ENCODE measurements at places on chromosomes 5 and 9.

DNA sequence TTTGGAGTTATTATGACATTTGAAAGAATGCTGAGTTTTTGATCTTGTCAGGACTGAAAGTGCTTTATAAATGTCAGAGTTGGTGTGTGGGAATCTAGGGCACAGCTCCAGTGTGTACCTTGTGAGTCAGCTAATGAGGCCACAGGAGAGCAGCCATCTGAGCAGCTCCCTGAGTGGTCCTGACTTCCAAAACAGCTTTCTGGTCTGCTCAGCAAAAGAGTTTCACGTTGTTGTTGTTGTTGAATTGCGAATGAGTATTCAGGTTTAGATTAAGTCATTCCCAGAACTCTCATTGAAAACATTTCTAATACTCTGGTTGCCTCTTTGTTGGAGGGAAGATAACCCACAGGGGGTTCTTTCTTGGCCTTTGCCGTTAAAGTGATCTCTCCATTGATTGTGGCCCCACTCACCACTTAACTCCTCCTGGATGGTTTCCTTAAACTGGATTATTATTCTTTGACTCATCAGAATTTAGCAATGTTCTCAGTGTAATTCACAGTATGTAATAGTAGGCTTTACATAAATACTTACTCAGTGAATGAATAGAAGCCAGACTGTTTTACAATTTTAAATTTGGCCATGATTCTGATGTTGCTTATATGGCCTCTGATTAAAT, 125.1 kb upstream of the SGCD start:
- DNase-seq = no peak

DNA sequence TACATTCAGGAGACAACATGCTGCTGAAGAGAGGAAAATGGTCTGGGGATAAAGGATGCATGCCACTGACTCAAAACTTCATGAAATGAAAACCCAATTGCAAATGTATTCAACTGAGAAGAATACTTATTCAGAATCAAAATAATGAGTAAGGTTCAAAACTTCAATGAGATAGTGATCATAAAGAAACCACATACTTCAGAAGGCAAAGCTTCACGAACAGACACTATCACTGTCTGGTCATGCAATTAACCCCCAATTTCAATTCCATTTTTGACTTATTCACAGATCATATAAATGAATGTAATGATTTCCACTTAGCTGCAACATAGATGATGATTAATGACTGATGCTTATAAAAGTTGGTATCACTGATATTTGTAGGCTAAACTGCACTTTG, 33.0 kb upstream of the CTNNAL1 start:
- no peak for DNase-seq

DNA sequence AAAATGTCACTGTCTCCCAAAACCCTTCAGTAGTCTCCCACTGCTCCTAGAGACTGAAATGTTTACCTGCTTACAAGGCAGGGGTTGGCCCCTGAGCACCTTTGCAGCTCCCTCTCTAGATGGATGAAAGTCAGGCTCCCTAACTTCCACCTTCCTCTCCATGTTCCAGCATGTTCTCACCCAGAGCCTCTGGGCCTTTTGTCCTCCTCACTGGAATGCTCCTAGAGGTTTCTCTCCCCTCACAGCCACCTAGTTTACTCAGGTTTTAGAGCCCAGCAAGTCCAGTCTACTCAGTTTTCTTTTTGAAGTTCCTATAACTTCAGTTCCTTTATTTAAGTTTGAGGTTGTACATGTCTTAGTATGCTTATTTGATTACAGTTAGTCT, 815 bp upstream of the URM1 start:
- no peak for DNase-seq

GRCh38 chr9:16627521-16627920, 242.9 kb downstream of the BNC2 start:
- no peak for DNase-seq

GRCh38 chr9:264231-264630, 49.6 kb downstream of the DOCK8 start:
- no peak for DNase-seq

- no peak for DNase-seq
Observed at GRCh38 chr5:74499256-74500050, 141.1 kb downstream of the ENC1 start.

- no peak for DNase-seq
Observed at GRCh38 chr9:36284226-36284625, 26.0 kb upstream of the GNE start.

GRCh38 chr9:7561527-7562080, 238.0 kb downstream of the DMAC1 start:
- DNase-seq = no peak

GRCh38 chr5:141633871-141634561, 2.6 kb downstream of the HDAC3 start:
- DNase-seq = no peak

- DNase-seq = no peak
Observed at GRCh38 chr5:127031863-127032232, 1.5 kb upstream of the MARCHF3 start.

DNA sequence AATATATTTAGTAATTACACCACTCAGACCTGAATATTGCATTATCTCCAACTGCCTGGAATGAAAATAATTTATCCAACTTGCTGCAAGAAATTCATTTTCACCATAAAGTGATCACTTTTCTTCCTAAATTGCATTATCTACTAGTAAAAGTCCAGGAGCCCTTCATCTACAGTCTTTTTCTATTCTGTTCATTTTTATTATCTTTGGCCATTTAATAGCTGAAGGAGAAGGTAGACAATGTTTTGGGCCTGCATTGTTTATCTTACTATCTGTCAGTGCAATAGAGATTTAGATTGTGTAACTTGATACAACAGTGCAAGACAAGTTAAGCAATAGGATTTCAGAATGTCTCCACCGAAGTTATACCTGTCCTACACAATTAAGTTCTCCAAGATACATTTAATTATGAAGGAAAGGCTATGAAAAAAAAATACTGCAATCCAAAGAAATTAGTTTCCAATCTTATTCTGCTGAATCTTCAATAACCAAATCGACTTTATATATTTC, 1339.7 kb upstream of the CDH6 start:
- DNase-seq = no peak
